Body of pancreas (tissue), 4 donors: ENCODE measurements at places on chromosomes 1 and 21.

- no peak for DNase-seq
These were observed 29.7 kb downstream of the SSBP3 start for GRCh38 chr1:54376430-54377039.

DNA sequence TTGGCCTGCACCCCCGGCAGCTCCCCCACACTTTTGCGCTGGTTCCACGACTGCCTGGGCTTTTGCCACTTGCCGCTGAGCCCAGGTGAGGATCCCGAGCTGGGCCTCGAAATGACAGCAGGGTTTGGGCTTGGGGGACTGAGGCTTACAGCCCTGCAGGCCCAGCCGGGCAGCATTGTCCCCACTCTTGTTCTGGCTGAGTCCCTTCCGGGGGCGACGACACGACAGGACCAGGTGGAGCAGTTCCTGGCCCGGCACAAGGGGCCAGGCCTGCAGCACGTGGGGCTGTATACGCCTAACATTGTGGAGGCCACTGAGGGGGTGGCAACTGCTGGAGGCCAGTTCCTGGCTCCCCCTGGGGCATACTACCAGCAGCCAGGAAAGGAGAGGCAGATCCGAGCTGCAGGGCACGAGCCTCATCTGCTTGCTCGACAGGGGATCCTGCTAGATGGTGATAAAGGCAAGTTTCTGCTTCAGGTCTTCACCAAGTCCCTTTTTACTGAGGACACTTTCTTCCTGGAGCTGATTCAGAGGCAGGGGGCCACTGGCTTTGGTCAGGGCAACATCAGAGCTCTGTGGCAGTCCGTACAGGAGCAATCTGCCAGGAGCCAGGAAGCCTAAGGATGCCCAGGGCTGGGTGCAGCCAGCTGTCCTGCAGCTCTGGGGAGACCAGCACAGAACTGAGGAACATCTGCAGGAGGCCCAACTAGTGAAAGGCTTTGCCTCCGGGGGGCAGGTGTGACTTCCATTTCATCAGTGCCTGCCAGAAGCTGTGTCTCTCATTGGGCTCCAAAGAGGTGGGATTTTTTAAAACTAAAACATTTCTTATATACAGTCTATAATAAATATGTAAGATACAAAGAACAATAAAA, 1.2 kb downstream of the HPDL start:
- DNase-seq: no peak

DNA sequence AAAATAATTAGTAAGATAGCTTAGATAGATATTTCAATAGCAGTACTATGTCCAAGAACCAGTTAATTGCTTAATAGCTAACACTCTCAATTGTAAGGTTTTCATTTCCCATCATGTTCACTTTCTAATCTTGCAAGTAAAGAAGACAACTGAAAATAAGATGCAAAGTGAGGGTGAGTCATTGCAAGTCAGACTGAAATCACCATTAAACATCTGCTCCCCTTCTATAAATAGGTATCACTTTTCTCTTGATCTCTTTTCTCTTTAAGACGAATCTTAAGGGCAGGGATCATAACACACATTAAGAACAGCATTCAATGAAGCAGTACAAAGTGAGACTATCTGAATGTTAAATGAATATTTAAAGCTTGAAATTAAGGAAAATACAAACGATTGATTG, 40.4 kb downstream of the UBR4 start:
- no peak for DNase-seq

- no peak for DNase-seq
These were observed 103.1 kb upstream of the KAZN start for GRCh38 chr1:14495381-14495780.

GRCh38 chr1:214427871-214428277, 123.5 kb downstream of the PTPN14 start:
- no peak for DNase-seq

- DNase-seq: no peak
These were observed 163.5 kb downstream of the PLXNA2 start for GRCh38 chr1:208080396-208081286.
